Suprapubic skin (tissue), 4 donors: ENCODE measurements at places on chromosomes 12 and 14. TPM values are rescaled to one million over a fixed set of nuclear protein-coding genes. Genes with fewer than 3 reads are reported as not detected.

Gene ABCC9
- total RNA-seq: 8.0 TPM

Gene TMEM233
- total RNA-seq: not detected

Gene NELL2
- 4.7 TPM for total RNA-seq

Gene VWF
- total RNA-seq: 91.7 TPM

Gene KICS2
- total RNA-seq: 43.0 TPM

Gene CMA1
- not detected for total RNA-seq

Gene CD163L1
- total RNA-seq: 0.32 TPM

Gene SIX6
- total RNA-seq: not detected

Gene WNT1
- total RNA-seq: not detected

Gene GRIP1
- 21.8 TPM for total RNA-seq

Gene CISTR
- total RNA-seq: not detected

Gene KHNYN
- total RNA-seq: 56.7 TPM

Gene FOXN4
- not detected for total RNA-seq

Gene INHBC
- not detected for total RNA-seq

Gene PIWIL1
- total RNA-seq: not detected

Gene IAPP
- total RNA-seq: not detected

Gene GCN1
- total RNA-seq: 119 TPM

Gene VDR
- 36.7 TPM for total RNA-seq

Gene GLT1D1
- total RNA-seq: 1.4 TPM

Gene PTGER2
- total RNA-seq: 0.49 TPM

Gene OTUB2
- total RNA-seq: 7.2 TPM

Gene TEX52
- not detected for total RNA-seq

Gene CDK4
- total RNA-seq: 82.3 TPM

Gene CCDC88C
- total RNA-seq: 23.3 TPM

Gene KRT5
- 3,026 TPM for total RNA-seq

Gene PPP1R1A
- total RNA-seq: 3.5 TPM

Gene OR4N2
- not detected for total RNA-seq

Gene PZP
- not detected for total RNA-seq

Gene C1QL4
- 1.1 TPM for total RNA-seq

Gene KLHL33
- 0.08 TPM for total RNA-seq

Gene COA8
- total RNA-seq: 17.1 TPM

Gene MGAT2
- total RNA-seq: 13.5 TPM

Gene HOXC9
- 4.9 TPM for total RNA-seq

Gene SERPINA10
- total RNA-seq: 0.24 TPM

Gene FSCB
- total RNA-seq: not detected

Gene SLC10A1
- total RNA-seq: not detected

Gene DDX55
- 39.1 TPM for total RNA-seq

Gene CMTM5
- total RNA-seq: not detected

Gene CYP46A1
- total RNA-seq: 2.0 TPM
